Gastrocnemius medialis (tissue), 4 donors: ENCODE measurements at places on chromosomes 12 and 14. TPM values are rescaled to one million over a fixed set of nuclear protein-coding genes. Genes with fewer than 3 reads are reported as not detected.

DNA sequence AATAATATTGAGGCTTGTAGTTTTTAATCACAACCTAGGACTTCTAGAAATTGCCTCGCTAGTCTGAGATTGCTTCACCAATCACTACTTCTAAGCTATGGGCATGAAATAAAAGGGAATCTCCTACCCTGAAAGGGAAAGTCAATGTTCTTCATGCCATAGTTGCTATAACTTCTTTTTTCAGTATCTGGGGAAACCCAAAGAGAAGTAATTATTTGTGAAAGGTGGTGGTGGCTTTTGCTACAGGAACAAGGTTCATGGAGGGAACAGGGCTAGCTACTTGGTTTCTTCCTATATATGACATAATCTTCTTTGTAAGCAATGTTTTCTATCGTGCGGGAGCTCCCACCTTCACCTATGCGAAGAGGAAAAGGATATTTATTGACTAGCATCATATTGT lies 61.6 kb upstream of the DNM1L start:
- peaks cover 64% of the 10 kb centered on the region for H3K36me3 ChIP-seq
- no peaks in the 10 kb centered on the region for H3K4me1 ChIP-seq
- DNase-seq, result no peak
- no peaks in the 10 kb centered on the region for H3K27me3 ChIP-seq

- no peaks in the 10 kb centered on the region for H3K27me3 ChIP-seq
- H3K27ac ChIP-seq, result peak overlapping the region; percentile 89
- no peaks in the 10 kb centered on the region for H3K36me3 ChIP-seq
- peaks cover 23% of the 10 kb centered on the region for H3K4me1 ChIP-seq
Measured at GRCh38 chr14:75566321-75566720, 12.1 kb upstream of the FLVCR2 start.

- H3K4me1 ChIP-seq, result no peaks in the 10 kb centered on the region
- H3K27me3 ChIP-seq, result no peaks in the 10 kb centered on the region
- no peak overlapping the region for H3K27ac ChIP-seq
- DNase-seq, result no peak
- H3K4me3 ChIP-seq, result no peak overlapping the region
- no peaks in the 10 kb centered on the region for H3K36me3 ChIP-seq
Measured at GRCh38 chr12:112169966-112170365, 44.6 kb downstream of the TRAFD1 start.

- H3K4me3 ChIP-seq, result no peak overlapping the region
- DNase-seq, result no peak
- no peaks in the 10 kb centered on the region for H3K36me3 ChIP-seq
- no peaks in the 10 kb centered on the region for H3K4me1 ChIP-seq
- H3K27ac ChIP-seq, result no peak overlapping the region
Measured at GRCh38 chr12:46237371-46238045, 31.3 kb downstream of the SLC38A1 start.

DNA sequence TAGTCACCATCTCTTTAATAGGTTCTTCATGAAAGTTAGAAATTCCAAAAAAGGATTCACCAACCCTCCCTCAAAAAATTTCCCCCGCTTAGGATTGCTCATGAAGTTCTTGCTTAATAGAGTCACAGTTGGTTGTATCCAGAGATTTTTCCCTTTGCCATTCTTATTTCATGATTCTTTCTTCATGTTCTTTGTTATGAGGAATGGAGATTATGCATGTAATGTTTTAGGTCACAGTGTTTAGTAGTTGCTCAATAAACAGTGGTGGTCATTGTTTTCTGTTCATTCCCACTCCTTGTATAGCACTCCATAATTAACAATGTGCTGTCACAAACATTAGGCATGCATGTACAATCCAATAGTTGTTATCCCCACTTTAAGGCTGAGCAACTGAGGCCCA lies 51.2 kb upstream of the RTRAF start:
- no peaks in the 10 kb centered on the region for H3K36me3 ChIP-seq
- H3K4me3 ChIP-seq, result no peak overlapping the region
- DNase-seq, result no peak

DNA sequence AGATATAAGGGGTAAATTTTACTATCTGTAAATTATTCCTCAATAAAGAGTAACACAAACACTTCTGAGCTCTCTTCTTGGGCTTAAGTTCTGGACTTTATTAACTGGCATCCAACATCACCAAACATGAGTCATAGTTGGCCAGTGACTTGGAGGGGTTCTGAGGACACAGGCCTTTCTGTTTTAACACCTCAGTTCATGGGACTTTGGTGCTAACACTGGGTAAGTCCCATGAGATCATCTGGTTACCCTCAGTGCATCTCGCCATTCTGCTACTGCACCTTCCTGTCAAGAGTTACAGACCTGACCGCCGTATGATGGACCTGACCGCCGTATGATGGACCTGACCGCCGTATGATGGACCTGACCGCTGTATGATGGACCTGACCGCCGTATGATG lies 9.9 kb downstream of the SLC15A4 start:
- H3K4me1 ChIP-seq, result peaks cover 93% of the 10 kb centered on the region
- H3K4me3 ChIP-seq, result no peak overlapping the region
- peaks cover under 1% of the 10 kb centered on the region for H3K36me3 ChIP-seq
- H3K27ac ChIP-seq, result peak overlapping the region; percentile 96
- H3K27me3 ChIP-seq, result no peaks in the 10 kb centered on the region
- DNase-seq, result no peak

GRCh38 chr12:64833928-64834327 lies 9.5 kb downstream of the TBC1D30 start:
- H3K4me3 ChIP-seq, result no peak overlapping the region
- DNase-seq, result no peak
- H3K27ac ChIP-seq, result no peak overlapping the region
- no peaks in the 10 kb centered on the region for H3K4me1 ChIP-seq
- no peaks in the 10 kb centered on the region for H3K36me3 ChIP-seq

GRCh38 chr12:115470977-115471376 lies 787.0 kb upstream of the TBX3 start:
- no peaks in the 10 kb centered on the region for H3K27me3 ChIP-seq
- no peak overlapping the region for H3K27ac ChIP-seq
- no peaks in the 10 kb centered on the region for H3K36me3 ChIP-seq
- no peak overlapping the region for H3K4me3 ChIP-seq
- DNase-seq, result no peak

GRCh38 chr12:38977132-38977531 lies 71.7 kb upstream of the CPNE8 start:
- no peaks in the 10 kb centered on the region for H3K36me3 ChIP-seq
- H3K27me3 ChIP-seq, result no peaks in the 10 kb centered on the region
- H3K4me1 ChIP-seq, result no peaks in the 10 kb centered on the region
- no peak overlapping the region for H3K27ac ChIP-seq

DNA sequence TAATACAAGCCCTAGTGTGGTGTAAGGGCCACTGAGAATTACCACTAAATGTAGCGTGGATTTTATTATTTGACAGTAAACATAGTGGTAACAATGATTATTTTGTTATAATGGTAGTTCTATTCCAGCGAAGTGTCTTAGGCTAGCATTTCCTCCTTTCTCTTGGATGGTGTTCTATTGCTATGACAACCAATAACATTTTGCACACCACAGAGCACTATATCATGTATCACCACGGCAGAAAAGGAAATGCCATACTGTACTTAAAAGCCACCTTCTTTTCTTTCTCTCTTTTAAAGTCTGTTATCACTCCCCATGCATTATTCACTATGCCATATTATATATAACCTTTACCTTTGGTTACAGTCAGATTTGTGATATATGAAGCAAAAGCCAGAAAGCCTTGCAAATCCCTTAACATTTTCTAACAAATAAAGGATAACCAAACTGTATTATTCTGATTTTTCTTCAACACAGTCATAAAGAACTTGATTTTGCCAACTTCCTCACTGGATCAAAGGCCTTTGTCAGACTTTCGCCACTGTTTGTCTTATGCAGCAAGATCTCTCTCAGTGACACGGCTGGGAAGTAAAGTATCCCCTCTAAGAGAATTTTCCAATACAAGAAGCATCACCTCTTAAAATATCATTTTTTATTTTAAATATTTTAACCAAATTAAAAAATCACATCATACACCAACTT lies 195.8 kb downstream of the FOXN3 start:
- DNase-seq, result no peak
- peaks cover 13% of the 10 kb centered on the region for H3K4me1 ChIP-seq
- H3K36me3 ChIP-seq, result no peaks in the 10 kb centered on the region
- H3K4me3 ChIP-seq, result no peak overlapping the region

The PTHLH gene
- total RNA-seq, result not detected

The RPS6KA5 gene
- 10.9 TPM for total RNA-seq

The KCNJ8 gene
- 5.4 TPM for total RNA-seq

The GPR132 gene
- total RNA-seq, result 0.61 TPM
